ENCODE measurements at places on chromosomes 16 and 17. TPM values are rescaled to one million over a fixed set of nuclear protein-coding genes. Genes with fewer than 3 reads are reported as not detected.

DNA sequence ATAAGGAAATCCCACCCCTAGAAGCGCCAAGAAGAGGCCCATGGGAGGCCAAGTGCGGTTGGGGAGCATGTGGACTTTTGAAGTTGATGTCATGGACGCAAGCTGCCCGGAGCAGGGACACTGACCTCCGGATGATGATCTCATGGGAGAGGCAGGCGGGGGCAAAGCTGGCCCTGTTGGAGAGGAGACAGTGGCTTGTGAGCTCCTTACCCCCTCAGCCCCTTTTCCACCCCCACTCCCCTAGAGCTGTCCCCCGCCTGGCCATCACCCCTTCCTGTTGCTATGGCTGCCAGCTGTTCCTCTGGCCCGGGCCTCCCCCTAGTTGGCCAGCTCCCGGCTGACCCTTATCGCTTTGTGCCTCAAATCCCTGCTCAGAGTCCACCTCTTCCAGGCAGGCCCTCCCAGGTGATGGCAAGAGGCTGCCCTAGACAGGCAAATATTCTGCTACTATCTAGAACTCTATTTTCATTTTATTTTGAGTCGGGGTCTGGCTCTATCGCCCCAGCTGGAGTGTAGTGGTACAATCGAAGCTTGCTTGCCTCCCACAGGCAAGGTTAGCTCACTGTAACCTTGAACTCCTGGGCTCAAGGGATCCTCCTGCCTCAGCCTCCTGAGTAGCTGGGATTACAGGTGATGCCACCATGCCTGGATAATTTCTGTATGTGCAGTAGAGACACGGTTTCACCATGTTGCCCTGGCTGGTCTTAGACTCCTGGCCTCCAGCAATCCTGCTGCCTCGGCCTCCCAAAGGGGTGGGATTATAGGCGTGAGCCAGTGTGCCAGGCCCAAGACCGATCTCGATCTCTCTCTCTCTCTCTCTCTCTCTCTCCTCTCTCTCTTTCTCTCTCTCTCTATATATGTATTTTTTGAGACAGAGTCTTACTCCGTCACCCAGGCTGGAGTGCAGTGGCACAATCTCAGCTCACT, 6.6 kb downstream of the NOTUM start:
- H3K27ac ChIP-seq = no peak overlapping the region
- DNase-seq = no peak
- peaks cover 24% of the 10 kb centered on the region for H3K27me3 ChIP-seq
- H3K4me3 ChIP-seq = no peak overlapping the region
- H3K4me1 ChIP-seq = peaks cover 3% of the 10 kb centered on the region

- H3K4me3 ChIP-seq = no peak overlapping the region
- DNase-seq = no peak
- no peaks in the 10 kb centered on the region for H3K4me1 ChIP-seq
- H3K36me3 ChIP-seq = no peaks in the 10 kb centered on the region
- peaks cover 9% of the 10 kb centered on the region for H3K27me3 ChIP-seq
- H3K27ac ChIP-seq = no peak overlapping the region
Measured at GRCh38 chr16:20347666-20348364, 4.7 kb downstream of the UMOD start.

- H3K27me3 ChIP-seq = peaks cover 3% of the 10 kb centered on the region
- no peak overlapping the region for H3K27ac ChIP-seq
- H3K36me3 ChIP-seq = no peaks in the 10 kb centered on the region
- no peak for DNase-seq
- peaks cover 62% of the 10 kb centered on the region for H3K4me1 ChIP-seq
Measured at GRCh38 chr16:49748322-49748721, 107.6 kb downstream of the ZNF423 start.

GRCh38 chr16:53827741-53828140, 123.8 kb downstream of the FTO start:
- H3K27me3 ChIP-seq = no peaks in the 10 kb centered on the region
- no peak overlapping the region for H3K27ac ChIP-seq
- H3K36me3 ChIP-seq = peaks cover 25% of the 10 kb centered on the region
- no peak overlapping the region for H3K4me3 ChIP-seq
- peaks cover 5% of the 10 kb centered on the region for H3K4me1 ChIP-seq

GRCh38 chr17:17884391-17885357, 47.9 kb upstream of the SREBF1 start:
- H3K4me1 ChIP-seq = peaks cover 23% of the 10 kb centered on the region
- H3K4me3 ChIP-seq = no peak overlapping the region

DNA sequence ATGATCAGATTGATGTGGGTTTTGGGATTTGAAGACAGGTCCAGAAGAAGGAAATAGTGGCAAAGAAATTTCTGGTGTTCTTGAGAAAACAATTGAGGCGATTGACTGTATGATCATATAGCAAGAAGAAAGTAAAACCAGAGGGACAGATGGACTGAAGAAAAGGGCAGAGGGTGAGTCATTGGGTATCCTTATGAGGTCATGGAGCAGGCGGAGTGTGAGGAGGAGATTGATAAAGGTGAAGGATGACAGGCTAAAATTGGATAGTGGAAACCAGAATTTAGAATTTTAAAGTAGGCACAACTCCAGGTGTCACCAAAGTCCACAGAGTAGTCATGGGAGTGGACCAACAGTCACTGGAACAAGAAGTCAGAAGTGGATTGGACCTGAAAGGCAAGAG, 1.4 kb upstream of the KRT28 start:
- no peaks in the 10 kb centered on the region for H3K36me3 ChIP-seq
- DNase-seq = no peak
- H3K4me3 ChIP-seq = no peak overlapping the region
- H3K4me1 ChIP-seq = peaks cover 4% of the 10 kb centered on the region

DNA sequence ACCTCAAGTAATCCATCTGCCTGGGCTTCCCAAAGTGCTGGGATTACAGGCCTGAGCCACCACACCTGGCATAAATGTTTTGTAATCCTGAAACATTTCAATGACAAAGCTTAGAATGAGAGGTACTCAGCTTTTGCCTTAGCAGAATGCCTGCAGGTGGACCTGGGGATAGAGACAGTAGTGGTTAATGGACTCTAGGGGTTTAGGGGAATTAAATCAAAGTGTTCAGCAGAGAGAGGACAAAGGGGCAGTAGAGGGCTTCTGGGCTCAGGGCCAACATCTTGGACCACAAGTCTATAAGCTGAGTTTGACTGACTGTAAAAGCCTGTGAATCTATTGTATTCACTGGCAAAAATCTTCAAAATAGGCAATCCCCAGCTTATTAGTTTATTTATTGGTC, 36.0 kb upstream of the MED13 start:
- no peak overlapping the region for H3K4me3 ChIP-seq
- no peak overlapping the region for H3K27ac ChIP-seq
- H3K4me1 ChIP-seq = peaks cover 16% of the 10 kb centered on the region
- H3K36me3 ChIP-seq = no peaks in the 10 kb centered on the region
- peaks cover 3% of the 10 kb centered on the region for H3K27me3 ChIP-seq

GRCh38 chr16:68508641-68509240, 30.4 kb upstream of the ZFP90 start:
- no peak overlapping the region for H3K4me3 ChIP-seq
- H3K36me3 ChIP-seq = no peaks in the 10 kb centered on the region
- no peak overlapping the region for H3K27ac ChIP-seq
- no peak for DNase-seq
- peaks cover 45% of the 10 kb centered on the region for H3K27me3 ChIP-seq
- H3K4me1 ChIP-seq = peaks cover 3% of the 10 kb centered on the region

DNA sequence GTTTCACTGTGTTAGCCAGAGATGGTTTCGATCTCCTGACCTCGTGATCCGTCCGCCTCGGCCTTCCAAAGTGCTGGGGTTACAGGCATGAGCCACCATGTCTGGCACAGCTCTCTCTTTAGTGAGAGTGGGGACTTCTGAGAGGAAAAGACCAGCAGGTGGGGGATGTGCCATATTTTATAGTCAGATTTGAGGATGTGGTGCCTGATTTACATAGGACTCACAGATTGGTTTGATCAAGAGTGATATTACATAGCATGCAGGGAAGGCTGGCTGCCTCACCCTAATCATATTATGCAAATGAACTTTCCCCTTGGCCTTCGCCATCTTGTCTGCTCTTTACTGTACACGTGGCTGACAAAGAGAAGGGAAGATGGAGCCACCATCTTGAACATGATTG, 28.1 kb upstream of the MAPK3 start:
- H3K36me3 ChIP-seq = no peaks in the 10 kb centered on the region
- no peaks in the 10 kb centered on the region for H3K27me3 ChIP-seq
- DNase-seq = no peak
- H3K27ac ChIP-seq = no peak overlapping the region
- H3K4me1 ChIP-seq = no peaks in the 10 kb centered on the region

DNA sequence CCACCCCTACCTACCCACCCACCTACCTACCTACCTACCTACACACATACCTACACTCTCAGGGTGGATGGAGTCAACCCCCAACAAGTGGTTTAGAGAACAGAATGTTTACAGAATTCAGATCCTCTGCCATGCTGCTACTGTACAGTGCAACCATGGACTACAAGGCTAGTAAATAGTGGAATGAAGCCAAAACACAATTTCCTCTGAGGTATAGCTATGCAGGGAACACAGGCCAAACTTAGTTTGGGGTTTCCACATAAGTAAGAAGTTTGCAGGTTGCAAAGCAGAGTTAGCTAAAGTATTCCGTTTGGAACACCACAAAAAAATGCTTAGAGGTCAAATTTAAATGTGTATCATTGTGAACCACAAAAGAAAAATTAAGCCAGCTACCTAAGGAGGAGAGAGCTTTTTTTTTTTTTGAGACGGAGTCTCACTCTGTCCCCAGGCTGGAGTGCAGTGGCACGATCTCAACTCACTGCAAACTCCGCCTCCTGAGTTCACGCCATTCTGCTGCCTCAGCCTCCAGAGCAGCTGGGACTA, 2.7 kb upstream of the AP1G1 start:
- H3K4me1 ChIP-seq = peaks cover 9% of the 10 kb centered on the region
- H3K4me3 ChIP-seq = no peak overlapping the region
- peaks cover 7% of the 10 kb centered on the region for H3K36me3 ChIP-seq
- no peak overlapping the region for H3K27ac ChIP-seq
- DNase-seq = no peak
- H3K27me3 ChIP-seq = no peaks in the 10 kb centered on the region

DNA sequence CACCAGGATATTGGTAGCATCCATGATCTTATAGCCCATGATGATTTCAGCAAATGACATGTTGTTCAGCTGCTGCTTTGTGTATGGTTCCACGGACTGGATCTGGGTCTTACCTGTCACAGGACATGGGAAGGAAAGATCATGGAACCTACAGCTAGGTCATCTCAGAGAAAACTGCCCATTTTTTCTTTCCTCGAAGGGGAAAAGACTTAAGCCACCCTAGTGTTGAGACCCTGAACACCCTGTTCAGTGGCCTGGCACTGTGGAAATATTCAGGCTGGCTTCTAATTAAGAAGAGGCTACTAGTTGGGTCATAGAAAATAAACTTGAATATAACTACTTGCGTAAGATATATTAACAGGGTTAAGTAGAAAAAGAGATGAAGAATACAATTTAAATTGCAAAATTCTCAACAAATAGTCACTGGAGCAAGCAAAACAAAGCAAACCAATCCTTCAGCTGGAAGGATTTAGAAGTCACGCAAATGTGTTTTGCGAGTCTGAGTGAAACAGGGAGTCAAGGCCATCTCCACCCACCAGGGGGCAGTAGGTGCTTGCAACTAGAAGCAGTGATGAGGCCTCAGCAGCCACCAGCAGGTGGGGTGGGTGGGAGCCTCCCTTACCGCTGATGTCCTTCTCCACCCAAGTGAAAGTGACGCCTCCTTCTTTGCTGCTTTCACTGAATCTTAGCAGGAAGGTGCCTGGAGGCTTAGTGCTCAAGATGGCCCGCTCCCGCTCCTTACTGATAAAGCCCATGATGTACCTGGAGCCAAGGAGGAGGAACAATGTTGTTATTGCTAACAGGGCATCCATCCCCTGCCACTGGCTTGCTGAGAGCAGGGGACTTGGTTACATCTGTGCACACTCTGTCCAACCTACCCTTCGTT, 34.3 kb downstream of the STAT5A start:
- H3K4me3 ChIP-seq = no peak overlapping the region
- H3K27me3 ChIP-seq = no peaks in the 10 kb centered on the region
- H3K27ac ChIP-seq = no peak overlapping the region
- peaks cover 7% of the 10 kb centered on the region for H3K4me1 ChIP-seq
- DNase-seq = peak; percentile 95

- H3K27ac ChIP-seq = no peak overlapping the region
Measured at GRCh38 chr16:88473666-88474534, 20.8 kb downstream of the ZFPM1 start.

GRCh38 chr17:45139533-45139920, 4.0 kb downstream of the ACBD4 start:
- H3K36me3 ChIP-seq = peaks cover 3% of the 10 kb centered on the region
- no peak for DNase-seq
- peaks cover 5% of the 10 kb centered on the region for H3K4me1 ChIP-seq
- no peak overlapping the region for H3K27ac ChIP-seq

GRCh38 chr16:82138478-82139285, 31.3 kb downstream of the MPHOSPH6 start:
- peak overlapping the region; percentile 5 for H3K27ac ChIP-seq
- no peaks in the 10 kb centered on the region for H3K27me3 ChIP-seq
- peaks cover 7% of the 10 kb centered on the region for H3K36me3 ChIP-seq
- DNase-seq = no peak
- no peaks in the 10 kb centered on the region for H3K4me1 ChIP-seq

DNA sequence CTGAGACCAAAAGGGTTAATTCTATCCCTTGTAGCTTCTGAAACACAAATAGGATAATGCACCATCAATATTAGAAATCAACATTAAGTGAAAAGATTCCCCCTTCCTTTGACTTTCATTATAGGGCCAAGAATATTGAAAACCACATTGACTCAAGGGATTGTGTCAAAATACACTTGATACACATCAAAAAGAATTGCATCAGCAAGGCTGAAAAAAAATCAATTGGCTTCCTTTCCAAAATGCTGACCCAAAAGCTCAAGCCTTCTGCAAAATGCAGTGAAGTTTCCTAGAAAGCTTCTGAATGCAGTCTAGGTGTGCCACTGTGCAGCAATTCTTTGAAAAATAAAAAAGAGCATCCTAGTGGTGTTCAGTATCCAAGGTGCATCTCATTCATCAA, 674.4 kb downstream of the TOX3 start:
- no peak for DNase-seq
- peaks cover 5% of the 10 kb centered on the region for H3K4me1 ChIP-seq
- no peak overlapping the region for H3K27ac ChIP-seq
- H3K36me3 ChIP-seq = no peaks in the 10 kb centered on the region
- no peak overlapping the region for H3K4me3 ChIP-seq

DNA sequence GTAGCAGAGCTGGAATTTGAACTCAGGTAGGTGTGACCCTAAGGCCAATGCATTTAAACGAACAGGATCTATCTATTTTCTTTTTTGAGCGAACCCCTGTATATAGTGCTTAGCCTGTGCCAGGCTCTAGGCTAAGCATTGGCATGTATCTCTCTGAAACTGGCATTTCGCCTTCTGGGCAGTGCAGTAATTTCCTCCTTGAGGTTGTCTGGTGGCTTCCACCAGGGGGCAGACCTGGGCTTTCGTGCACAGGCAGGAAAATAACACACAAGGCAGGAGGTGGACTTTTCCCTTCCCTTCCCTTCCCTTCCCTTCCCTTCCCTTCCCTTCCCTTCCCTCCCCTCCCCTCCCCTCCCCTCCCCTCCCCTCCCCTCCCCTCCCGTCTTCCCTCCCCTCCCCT, 34.4 kb upstream of the PRKCB start:
- no peak overlapping the region for H3K27ac ChIP-seq
- peak; percentile 75 for DNase-seq
- no peaks in the 10 kb centered on the region for H3K4me1 ChIP-seq
- H3K27me3 ChIP-seq = peaks cover 9% of the 10 kb centered on the region

- peaks cover 11% of the 10 kb centered on the region for H3K4me1 ChIP-seq
- no peak for DNase-seq
- H3K4me3 ChIP-seq = no peak overlapping the region
- peaks cover 14% of the 10 kb centered on the region for H3K36me3 ChIP-seq
Measured at GRCh38 chr16:616733-617586, 13.8 kb upstream of the WFIKKN1 start.

Gene CA5A
- 0.70 TPM for total RNA-seq

Gene CDH16
- 0.55 TPM for total RNA-seq

Gene AGRP
- not detected for total RNA-seq

Gene ENPP7
- 20.5 TPM for total RNA-seq

Gene TBX4
- total RNA-seq = 0.45 TPM
